ENCODE measurements at places on chromosomes 4 and X. TPM values are rescaled to one million over a fixed set of nuclear protein-coding genes. Genes with fewer than 3 reads are reported as not detected.

The AWAT2 gene
- total RNA-seq = not detected

DNA sequence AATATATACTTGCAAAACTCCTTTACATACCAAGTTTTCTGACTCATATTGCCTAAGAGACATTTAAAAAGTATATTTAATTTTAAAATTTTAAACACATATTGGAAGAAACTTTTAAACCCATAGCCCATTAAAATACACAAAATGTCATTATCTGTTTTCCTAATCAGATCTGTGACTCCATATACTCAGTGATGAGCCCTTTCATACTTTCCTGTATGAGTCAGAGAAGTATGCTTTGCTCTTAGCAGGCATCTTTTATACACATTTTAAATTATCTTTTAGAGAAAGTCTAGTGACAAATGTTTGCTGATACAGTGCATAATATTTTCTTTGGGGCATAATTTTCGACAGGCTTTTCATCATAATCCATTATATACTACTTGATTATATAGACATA is 26.4 kb downstream of the SPIN3 start:
- no peak overlapping the region for H3K27ac ChIP-seq
- no peak for DNase-seq
- H3K4me3 ChIP-seq = no peak overlapping the region
- no peaks in the 10 kb centered on the region for H3K36me3 ChIP-seq
- H3K27me3 ChIP-seq = no peaks in the 10 kb centered on the region
- H3K4me1 ChIP-seq = no peaks in the 10 kb centered on the region

The SSX2 gene
- total RNA-seq = not detected

The IL1RAPL2 gene
- total RNA-seq = not detected

- H3K4me1 ChIP-seq = no peaks in the 10 kb centered on the region
- no peak overlapping the region for H3K4me3 ChIP-seq
- no peaks in the 10 kb centered on the region for H3K36me3 ChIP-seq
- no peaks in the 10 kb centered on the region for H3K27me3 ChIP-seq
- no peak overlapping the region for H3K27ac ChIP-seq
Observed at GRCh38 chrX:84362184-84362838, 139.9 kb downstream of the HDX start.

GRCh38 chr4:86561256-86561655 is 32.9 kb upstream of the PTPN13 start:
- no peaks in the 10 kb centered on the region for H3K36me3 ChIP-seq
- H3K4me1 ChIP-seq = no peaks in the 10 kb centered on the region
- DNase-seq = no peak
- no peak overlapping the region for H3K4me3 ChIP-seq
- no peaks in the 10 kb centered on the region for H3K27me3 ChIP-seq

- no peaks in the 10 kb centered on the region for H3K4me1 ChIP-seq
- H3K36me3 ChIP-seq = no peaks in the 10 kb centered on the region
- H3K27me3 ChIP-seq = no peaks in the 10 kb centered on the region
- H3K4me3 ChIP-seq = no peak overlapping the region
- H3K27ac ChIP-seq = no peak overlapping the region
Observed at GRCh38 chr4:147388018-147388417, 92.9 kb upstream of the EDNRA start.

All from psoas muscle (tissue), 8 donors.